ENCODE measurements at places on chromosomes 7 and 10.

DNA sequence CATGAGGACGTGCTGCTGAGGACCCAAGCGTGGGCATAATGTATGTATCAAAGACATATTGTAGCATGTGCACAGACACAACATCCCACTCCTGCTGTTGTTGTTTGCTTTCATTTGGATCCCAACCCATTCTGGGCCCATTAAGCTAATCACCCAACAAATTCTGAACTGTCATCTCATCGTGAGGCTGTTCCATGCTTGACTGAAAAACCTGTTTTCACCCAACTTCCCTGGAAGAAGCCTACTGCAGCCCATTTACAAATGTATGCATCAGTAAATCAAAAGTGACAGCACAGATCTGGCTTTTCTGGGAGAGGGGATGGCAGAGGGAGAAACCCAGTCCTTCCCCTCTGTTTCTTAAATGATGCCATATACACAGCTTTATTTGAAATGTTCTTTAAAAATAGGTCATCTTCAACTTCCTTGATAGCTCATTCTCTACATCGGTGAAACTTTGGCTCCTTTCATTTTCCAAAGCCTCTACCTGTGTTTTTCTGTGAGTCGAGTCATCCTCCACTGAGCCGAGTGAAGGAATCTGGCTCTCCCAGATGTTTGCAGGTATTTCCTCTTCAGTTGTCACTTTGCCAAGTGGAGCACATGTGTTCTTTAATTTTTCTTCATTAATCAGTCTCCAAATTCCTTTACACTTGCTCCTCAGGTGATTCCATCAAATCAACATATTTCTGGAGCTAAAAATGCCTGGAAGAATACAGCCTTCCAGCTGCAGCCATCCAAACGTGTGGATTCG lies 151.8 kb downstream of the CHN2 start:
- DNase-seq, result no peak

DNA sequence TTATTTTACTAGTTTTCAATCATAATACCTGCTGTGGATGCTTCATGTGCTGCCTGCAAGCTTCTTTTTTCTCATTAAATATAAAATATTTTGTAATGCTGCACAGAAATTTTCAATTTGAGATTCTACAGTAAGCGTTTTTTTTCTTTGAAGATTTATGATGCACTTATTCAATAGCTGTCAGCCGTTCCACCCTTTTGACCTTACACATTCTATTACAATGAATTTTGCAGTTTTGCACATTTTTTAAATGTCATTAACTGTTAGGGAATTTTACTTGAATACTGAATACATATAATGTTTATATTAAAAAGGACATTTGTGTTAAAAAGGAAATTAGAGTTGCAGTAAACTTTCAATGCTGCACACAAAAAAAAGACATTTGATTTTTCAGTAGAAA lies 103.0 kb downstream of the PTEN start:
- no peak for DNase-seq

- no peak for DNase-seq
Observed at GRCh38 chr7:125099519-125099918, 169.9 kb upstream of the POT1 start.

DNA sequence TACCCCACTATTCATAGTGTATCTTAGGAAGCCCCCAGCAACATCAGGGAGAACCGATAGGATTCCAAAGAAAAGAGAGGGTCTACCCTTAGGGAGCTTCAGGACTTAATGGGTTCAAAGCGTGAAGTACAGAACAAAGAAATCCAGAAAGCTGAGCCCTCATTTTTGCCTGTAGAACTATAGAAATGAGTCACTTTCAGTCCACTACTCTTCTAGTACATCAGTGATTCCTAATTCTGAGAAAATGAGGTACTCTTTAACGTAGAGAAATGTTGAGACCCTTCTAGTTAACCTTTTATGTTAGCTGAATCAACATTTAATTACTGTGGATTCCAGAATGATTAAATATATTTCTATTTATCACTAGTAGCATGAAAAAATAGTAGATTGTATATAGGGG lies 1.8 kb downstream of the TDRD1 start:
- no peak for DNase-seq

GRCh38 chr7:82335927-82336326 lies 107.7 kb downstream of the CACNA2D1 start:
- DNase-seq, result peak; percentile 40

GRCh38 chr10:6045878-6046772 lies 16.0 kb downstream of the IL2RA start:
- DNase-seq, result no peak

DNA sequence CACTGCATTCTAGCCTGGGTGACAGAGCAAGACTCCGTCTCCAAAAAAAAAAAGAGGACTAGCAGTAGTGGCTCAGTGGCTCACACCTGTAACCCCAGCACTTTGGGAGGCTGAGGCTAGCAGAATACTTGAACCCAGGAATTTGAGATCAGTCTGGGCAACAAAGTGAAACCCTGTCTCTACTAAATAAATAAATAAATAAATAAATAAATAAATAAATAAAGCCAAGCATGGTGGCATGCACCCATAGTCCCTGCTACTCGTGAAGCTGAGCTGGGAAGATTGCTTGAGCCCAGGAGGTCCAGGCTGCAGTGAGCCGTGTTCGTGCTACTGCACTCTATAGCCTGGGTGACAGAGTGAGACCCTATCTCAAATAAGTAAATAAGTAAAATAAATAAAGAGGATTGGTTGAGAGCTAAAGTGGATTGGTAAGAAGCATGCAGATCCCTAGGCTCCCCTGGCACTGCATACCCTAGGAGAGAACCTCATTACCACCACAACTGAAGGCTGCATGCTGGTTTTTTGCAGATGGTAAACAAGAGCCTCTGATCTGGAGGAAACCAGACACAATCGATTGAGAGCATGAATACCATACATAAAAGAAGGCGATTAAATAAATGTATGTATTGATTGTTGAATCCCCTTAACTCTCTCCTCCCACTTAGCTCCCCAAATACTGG lies 163.2 kb downstream of the REEP3 start:
- DNase-seq, result no peak

GRCh38 chr7:48643431-48644013 lies 280.8 kb upstream of the CDC14C start:
- no peak for DNase-seq

Data from islet precursor cell (in vitro differentiated cells).